ENCODE measurements at places on chromosomes 16 and 17. TPM values are rescaled to one million over a fixed set of nuclear protein-coding genes. Genes with fewer than 3 reads are reported as not detected.

DNA sequence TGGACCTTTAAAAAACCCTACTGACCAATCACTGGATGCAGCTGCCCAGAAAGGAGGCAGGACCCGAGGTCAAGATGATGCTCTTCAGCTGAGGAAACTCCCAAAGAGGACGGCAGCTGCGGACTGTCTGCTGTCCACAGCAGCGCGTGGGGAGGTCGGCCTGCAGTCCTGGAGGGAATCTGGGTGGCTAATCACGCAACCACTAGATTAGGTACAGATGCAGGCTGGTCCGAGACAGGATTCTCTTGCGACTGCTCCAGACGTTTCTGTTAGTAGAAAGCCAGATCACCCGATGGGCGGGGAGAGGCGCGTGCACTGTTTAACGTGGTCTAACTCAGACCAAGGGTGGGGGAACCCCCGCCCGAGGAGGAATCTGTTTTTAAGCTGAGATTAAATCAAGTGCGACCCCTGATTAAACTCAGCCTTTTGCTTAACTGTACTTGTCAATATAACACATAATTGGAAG lies 8.8 kb downstream of the CTRB2 start:
- peak; percentile 52 for DNase-seq

DNA sequence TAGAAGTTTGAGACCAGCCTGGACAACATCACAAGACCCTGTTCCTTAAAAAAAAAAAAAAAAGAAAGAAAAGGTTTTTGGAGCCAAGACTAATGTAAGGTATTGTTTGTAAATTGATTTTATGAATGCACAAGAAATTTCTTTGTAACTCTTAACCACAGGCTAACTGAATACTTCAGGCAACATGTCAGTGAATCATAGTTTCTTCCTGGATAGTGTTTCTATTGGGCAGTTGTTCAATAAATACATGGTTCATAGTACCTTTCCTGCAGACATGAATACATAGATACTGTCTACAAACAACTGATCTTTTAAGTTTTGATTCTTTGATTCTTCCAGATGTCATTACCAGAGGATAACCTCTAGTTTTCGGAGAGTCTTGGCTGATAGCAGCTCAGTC lies 11.6 kb downstream of the DDX42 start:
- peak; percentile 31 for DNase-seq

DNA sequence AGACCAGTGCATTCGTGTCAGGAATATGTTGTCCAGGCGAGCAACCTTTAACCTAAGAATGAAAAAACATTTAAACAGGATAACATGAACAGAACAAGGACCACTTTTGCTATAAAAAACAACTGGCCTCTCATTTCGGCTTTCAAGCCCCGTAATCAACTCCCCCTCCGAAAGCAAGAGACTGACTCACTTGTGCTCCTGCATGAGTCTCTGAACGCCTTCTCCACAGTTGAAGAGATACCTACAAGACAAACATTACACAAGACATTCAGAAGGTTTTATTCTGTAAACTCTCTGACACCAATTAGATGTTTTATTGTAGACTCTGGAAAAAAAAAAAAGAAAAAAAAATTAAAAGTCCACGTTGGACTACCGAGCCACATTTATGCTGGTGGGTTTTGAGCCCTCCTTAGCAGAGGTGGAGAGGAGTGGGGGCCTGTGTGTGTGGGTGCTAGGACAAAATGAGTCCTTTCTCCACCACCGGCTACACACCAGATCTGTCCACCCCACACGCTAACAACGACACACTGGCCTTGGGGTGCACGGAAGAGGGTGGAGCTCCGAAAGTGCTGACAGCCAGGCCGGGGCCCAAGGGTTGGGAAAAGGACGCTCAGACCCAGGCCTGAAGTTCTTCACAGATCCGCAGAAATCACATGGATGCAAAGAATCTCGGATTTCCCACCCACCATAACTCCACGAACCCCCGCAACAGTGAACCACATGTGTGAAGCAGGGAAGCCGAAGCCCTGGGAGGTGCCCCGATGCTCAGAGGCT lies 759 bp downstream of the ELAC2 start:
- peak; percentile 29 for DNase-seq

GRCh38 chr17:82242977-82243647 lies 14.3 kb downstream of the SLC16A3 start:
- DNase-seq, result peak; percentile 81

- DNase-seq, result no peak
Measured at GRCh38 chr16:35749253-35750141, 2290.1 kb downstream of the TP53TG3F start.

DNA sequence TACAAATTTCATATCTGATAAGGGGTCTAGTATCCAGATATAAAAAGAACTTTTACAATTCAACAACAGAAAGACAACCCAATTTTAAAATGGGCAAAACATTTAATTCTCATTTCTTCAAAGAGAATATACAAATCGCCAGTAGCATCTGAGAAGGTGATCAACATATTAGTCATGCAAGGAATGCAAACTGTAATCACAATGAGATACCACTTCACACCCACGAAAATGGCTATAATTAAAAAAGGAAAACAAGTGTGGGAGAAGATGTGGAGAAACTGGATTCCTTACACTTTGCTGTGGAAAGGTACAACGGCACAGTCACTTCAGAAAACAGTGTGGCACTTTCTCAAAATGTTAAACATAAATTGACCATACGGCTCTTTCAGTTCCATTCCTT lies 168.2 kb downstream of the VPS53 start:
- peak; percentile 54 for DNase-seq

- DNase-seq, result peak; percentile 71
Measured at GRCh38 chr17:82407255-82407654, 10.9 kb upstream of the HEXD start.

GRCh38 chr16:19578378-19578971 lies 23.0 kb downstream of the VPS35L start:
- DNase-seq, result peak; percentile 82

DNA sequence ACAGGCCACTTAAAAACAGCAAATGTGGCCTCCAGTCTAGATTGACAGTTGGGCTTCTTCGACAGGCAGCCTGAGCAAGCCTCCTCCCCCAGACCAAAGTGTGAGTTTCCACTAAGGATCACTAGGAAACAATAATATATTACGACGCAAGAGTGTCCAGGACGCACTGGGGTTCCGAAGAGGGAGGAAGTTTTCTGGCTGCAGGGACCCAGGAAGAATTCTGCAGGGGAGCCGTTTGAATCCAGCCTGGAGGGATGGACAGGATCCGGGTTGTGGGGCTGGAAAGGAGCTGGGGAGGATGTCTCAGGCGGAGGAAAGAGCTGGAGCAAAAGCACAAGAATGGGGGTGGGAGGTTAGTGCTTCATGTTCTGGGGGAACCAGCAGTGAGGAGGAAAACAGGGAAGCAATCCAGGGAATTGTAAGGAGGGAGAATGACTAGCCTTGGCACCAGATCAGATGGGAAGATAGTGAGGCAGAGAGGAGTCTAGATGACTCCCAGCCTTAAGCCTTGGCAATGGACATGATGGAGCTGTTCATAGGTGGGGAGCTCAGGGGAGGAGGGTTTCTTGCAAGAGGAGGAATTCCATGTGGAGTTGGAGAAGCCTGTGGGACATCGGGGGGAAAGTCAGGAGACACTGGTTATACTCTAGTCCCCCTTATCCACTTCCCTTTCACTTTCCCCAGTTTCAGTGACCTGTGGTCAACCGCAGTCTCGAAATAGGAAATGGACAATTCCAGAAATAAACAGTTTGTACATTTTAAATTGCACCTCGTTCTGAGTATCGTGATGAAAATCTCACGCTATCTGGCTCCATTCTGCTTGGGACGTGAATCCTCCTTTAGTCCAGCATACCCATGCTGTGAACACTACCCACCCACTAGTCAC lies 26.6 kb downstream of the NGFR start:
- DNase-seq, result no peak

GRCh38 chr17:59669411-59669810 lies 37.8 kb downstream of the PTRH2 start:
- DNase-seq, result no peak

- no peak for DNase-seq
Measured at GRCh38 chr16:86201746-86202145, 302.8 kb downstream of the IRF8 start.

GRCh38 chr17:75619506-75620431 lies 13.5 kb upstream of the SMIM5 start:
- DNase-seq, result peak; percentile 49

- DNase-seq, result no peak
Measured at GRCh38 chr16:11274964-11275363, 1.3 kb downstream of the PRM2 start.

The CNP gene
- total RNA-seq, result 50.6 TPM

The CRHR1 gene
- not detected for total RNA-seq

The NEUROD2 gene
- not detected for total RNA-seq

The ZFP90 gene
- total RNA-seq, result 42.8 TPM

The SLC5A10 gene
- total RNA-seq, result under 0.01 TPM

The CHD9 gene
- 47.0 TPM for total RNA-seq
